Fibroblast of the aortic adventitia (primary cell): ENCODE measurements at places on chromosomes 12 and 14. TPM values are rescaled to one million over a fixed set of nuclear protein-coding genes. Genes with fewer than 3 reads are reported as not detected.

DNA sequence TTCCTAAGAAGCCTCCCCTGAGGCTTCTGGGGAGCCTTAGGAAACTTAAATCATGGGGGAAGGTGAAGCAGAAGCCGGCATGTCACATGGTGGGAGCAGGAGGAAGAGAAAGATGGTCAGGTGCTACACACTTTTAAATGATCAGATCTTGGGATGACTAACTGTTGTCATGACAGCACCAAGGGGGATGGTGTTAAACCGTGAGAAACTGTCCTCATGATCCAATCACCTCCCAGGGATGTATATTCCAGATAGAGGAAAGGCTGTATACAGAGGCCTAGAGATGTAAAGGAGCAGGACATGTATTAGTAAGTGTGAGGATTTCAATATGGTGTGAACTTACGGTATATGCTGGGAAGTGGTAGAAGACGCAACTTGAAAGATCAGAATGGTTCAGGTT is 121.1 kb downstream of the CAND1 start:
- DNase-seq, result no peak

DNA sequence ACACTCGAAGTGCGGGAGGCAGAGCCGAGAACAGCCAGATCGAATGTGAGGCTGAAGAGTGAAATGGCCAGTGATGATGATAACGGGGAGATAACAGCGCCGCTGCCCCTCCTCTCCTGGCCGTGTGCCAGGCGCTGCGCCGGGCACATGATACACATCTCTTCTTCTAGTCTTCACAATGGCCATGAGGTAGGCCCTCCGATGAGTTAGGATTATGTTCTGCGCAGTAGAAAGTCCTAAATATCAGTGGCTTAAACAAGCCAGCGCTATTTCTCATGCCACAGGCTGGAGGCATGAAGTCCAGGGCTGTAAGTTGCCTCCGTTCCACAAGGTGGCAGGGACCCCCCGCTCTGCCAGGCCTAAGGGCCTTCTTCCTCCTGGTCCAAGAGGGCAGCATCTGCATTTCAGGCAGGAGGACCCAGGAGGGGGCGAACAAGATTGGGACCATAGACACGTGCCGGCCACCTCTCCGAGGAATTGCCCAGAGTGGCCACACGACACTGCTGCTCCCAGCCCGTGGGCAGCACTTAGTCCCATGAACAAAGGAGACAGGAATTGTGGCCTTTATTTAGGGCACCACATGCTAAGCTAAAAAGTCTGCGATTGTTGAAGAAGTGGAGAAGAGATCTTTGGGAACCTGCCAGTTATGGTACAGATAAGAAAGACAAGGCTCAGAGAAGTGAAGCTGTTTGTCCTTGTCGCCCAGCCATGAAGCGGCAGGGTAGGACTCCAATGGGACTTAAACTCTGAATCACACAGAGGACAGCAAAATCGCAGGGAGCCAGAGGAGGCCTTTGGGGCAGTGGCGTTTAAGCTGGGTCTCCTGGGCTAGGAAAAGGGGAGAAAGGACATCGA is 10.9 kb upstream of the HVCN1 start:
- DNase-seq, result no peak

- peak; percentile 89 for DNase-seq
Observed at GRCh38 chr12:46916796-46917419, 91.1 kb upstream of the SLC38A4 start.

KRT81 gene
- not detected in 2 replicates for total RNA-seq

FAIM2 gene
- total RNA-seq, result 12.9 and 13.8 TPM in 2 replicates
